ENCODE measurements at places on chromosomes 2 and 18.
A peak's percentile ranks its signal among the peaks of the same experiment; 100 is the strongest.

GRCh38 chr2:157124731-157125130, 132.8 kb upstream of the GALNT5 start:
- peak; percentile 21 for DNase-seq

- no peak for DNase-seq
These were observed 63.5 kb downstream of the ARHGAP15 start for GRCh38 chr2:143192716-143193115.

- no peak for DNase-seq
These were observed 70.7 kb downstream of the CDC42EP3 start for GRCh38 chr2:37600735-37601134.

- no peak for DNase-seq
These were observed 9.1 kb downstream of the EPG5 start for GRCh38 chr18:45958027-45958426.

DNA sequence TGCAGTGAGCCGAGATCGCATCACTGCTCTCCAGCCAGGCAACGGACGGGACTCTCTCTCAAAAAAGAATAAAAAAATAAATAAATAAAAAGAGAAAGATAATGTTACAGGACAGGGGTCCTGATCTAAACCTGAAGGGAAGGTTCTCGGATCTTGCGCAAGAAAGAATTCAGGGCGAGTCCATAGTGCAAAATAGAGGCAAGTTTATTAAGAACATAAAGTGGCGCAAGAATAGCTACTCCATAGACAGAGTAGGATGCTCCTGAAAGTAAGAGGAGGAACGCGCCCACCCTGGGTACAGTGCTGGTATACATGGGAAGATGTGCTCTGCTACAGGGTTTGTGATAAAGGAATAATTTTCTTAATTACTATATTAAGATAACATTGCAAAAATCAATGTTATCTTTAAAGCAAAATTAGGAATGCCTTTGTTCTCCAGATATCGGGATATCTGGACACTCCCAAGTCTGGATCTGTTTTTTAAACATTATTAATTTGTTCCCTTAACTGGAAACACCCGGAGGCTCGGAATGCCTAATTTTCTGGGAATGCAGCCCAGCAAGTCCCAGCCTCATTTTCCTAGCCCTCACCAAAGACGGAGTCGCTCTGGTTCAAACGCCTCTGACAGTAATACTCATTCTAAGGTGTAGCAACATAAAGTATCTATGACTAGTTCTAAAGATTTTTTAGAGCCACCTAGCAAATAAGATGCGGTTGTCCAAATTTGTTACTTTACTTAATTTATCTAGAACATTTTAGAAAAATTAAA, 38.8 kb downstream of the ACSL3 start:
- DNase-seq = no peak

DNA sequence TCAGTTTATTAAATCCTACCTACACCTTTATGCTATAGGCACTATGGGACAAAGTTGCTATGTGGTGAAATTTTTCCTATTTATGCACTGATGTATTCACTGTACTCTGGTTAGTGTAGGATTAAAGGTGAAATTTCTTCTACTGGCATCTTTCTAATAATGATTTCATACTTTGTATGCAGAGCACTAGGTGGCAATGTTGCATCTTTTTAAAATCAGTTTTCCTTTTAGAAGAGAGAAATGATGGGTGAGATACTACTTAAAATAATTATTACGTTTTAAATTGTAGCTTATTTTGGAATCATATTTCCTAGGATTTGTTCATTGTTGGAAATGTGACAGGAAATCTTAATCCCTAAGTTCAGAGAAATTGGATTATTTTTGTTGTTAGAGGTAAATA, 150.9 kb downstream of the CD8B2 start:
- DNase-seq = peak; percentile 28

- DNase-seq = no peak
These were observed 130.5 kb upstream of the ITGA4 start for GRCh38 chr2:181326661-181327060.

- peak; percentile 23 for DNase-seq
These were observed 941.1 kb upstream of the FANCL start for GRCh38 chr2:59182249-59182648.

GRCh38 chr2:150477347-150477746, 10.1 kb downstream of the RND3 start:
- DNase-seq = no peak

GRCh38 chr2:33791625-33792024, 192.5 kb upstream of the FAM98A start:
- DNase-seq = peak; percentile 83

GRCh38 chr2:38448692-38449410, 71.8 kb upstream of the ATL2 start:
- no peak for DNase-seq

- no peak for DNase-seq
These were observed 23.1 kb upstream of the TXNDC2 start for GRCh38 chr18:9862686-9863085.

DNA sequence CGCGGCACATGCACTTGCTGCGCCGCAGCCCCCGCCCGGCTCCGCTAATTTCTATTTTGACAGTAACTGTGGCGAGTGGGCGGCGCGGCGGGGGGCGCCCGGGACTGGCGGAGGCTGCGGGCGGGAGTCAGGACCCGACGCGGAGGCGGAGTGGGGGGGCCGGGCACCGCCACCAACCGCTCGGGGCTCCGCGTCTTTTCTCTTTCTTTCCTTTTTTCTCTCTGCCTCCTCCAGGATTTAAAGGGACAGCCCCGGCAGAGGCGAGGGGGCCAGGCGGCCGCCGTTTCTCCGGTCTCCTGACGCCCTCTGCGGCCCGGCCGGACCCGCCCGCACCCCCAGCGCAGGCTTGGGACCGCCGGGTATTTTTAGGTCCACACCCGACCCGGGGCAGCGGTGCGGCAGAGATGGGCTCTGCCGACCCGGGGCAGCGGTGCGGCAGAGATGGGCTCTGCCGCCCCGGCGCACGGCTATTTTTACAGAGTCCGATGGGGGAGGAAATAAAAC, 460 bp upstream of the ZBTB7C start:
- DNase-seq = no peak

DNA sequence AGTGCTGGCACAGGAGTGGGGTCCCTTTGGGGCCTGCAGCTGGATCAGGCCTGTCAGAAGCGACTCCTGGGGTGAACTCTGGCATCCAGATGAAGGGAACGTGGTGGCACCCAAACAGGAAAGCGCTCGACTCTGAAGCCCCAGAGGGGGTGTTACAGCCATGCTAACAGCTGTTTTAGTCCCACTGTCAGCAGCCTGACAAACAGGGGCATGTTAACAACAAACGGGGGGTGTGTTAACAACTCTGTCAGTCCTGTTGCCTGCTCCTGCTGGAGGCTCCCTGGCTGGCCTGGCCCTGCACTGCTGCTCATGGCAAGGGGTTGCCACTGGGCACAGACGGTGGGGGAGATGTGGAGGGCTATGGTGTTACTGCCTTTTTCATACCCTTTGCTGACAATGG, 2.6 kb upstream of the RNU2-63P start:
- DNase-seq = no peak

DNA sequence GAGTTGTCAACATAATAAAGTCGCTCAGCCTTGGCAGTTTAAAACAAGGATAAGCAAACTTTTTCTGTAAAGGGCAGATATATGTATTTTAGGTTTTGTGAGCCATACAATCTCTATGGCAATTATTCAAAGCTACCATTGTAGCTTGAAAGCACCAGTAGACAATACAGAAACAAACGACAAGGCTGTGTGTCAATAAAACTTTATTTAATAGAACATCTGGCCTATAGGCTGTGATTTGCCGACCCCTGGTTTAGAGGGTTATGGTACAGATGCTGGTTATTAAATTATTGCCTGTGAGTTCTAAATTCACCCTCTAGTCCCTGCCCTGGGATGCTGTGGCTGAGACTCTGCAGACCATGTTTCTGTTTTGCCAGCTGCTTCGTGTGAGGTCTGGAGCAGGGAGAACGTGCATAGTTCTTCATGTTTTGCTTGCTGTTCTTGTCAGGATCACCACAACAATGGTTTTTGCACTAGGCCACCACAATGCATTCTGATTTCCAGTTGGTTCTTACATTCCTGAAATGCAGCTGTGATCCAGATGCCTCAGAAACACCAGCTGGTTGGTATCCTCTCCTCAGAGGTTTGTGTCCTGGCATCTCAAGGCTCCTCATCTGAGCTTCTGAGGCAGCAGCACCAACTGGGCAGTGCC, 46.6 kb downstream of the ICOS start:
- no peak for DNase-seq

GRCh38 chr2:100703213-100703612, 116.7 kb upstream of the NPAS2 start:
- DNase-seq = peak; percentile 44

DNA sequence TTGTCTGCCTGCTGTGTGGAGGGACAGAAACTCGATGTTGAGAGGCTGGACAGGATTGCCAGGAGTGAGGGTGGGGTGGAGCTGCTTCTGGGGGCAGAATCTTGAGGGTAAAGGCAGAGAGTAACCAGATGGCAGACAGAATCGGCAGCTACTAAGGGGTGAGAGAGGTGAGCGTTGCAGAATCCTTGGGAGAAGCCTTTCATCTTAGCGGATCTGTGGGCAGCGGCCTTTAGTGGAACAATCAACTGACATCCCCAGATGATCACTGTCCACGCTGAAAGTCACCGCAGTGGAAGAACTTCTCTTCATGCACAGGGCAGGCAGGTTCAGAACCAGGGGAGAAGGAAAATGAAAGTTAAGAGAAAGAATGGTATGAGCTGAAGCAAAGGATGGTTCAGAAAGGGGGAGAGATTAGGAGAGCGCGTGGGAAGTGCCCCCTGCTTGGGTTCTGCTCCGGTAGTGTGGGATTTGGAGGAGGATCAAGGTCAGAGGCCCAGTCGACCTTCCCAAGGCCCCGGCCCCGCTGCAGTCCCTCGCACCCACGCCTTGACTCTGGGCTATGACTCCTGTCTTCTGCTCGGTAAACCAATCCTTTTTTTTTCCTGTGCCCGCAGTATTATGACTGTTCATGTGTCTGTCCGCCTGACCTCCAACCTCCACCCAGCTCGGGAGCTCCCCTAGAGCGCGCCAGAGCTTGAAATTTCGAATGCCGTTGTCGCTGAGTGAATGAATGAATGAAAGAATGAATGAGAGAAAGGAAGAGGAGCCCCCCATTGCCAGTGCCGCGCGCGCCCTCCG, 584 bp downstream of the BOLA3 start:
- peak; percentile 55 for DNase-seq

DNA sequence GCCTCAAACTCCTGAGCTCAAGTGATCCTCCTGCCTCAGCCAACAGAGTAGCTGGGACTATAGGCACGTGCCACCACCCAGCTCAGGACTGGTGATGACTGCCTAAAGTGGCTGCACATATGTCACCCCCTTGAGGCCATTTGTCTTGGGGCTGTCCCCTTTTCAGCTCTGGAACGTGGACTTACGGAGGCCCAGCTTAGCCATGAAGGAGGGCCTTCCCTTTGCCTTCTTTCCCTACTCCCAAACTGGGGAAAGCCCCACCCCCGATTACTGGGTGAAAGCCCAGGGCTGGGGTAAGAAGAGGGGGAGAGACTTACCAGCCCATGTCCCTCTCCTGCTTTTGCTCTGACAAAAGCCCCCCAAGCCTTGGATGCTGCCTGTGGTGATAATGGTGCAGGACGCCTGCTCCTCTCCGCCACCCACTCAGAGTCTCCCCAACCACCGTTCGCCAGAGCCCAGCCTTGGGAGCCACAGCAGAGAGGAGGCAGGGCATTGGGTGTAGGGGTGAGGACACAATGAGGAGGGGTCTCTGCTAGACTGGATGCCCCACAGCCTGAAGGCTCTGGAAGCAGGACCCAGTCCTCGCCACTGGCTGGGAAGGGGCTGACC, 2.5 kb upstream of the DUSP2 start:
- DNase-seq = no peak

DNA sequence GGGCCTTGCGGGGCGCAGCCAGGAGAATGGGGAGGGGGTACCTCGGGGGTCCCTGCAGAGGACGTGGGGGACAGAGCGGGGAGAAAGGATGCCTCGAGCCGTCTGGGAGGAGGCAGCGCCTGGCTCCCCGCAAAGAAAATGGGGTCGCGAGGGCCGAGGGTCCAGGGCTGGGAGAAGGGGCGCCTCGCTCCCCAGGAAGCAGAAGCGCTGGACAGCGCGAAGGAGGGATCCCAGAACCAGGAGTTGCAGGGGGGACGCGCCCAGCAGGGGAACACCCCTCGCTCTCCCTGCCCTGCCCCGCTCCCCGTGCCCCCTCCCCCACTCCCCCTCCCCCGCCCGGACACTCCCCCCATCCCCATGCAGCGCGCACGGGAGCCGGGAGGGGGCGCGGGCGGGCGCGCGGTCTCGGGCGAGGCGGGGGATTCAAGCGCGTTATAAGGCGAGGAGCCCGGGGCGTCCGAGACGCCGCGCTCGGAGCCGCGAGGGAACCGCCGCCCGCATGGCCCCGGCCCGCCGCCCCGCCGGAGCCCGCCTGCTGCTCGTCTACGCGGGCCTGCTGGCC, at the start of gene ERFE:
Gene ERFE, plus strand, starts transcription at position 462 of the 562 bp plus-strand sequence. Its CDS starts 38 bp downstream, at position 500.
- no peak for DNase-seq

DNA sequence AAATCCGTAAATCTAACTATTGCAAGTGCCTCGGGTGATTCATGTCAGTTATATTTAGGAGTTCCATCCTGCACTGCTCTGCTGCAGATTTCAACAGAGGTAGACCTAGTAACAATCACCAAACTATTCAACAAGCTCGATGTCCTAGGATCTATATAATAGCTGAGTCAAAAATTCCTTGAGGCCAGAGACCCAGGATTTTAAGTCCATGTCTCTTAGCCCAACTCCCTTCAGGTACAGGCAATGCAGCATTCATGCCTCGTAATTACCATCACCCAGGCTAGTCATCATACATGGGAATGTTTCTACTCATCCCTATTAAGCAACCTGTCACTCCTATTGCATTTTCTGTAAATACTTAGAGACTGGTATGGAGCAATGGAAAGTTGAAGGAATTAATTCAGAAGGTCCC, 729 bp downstream of the TM4SF20 start:
- DNase-seq = peak; percentile 77

DNA sequence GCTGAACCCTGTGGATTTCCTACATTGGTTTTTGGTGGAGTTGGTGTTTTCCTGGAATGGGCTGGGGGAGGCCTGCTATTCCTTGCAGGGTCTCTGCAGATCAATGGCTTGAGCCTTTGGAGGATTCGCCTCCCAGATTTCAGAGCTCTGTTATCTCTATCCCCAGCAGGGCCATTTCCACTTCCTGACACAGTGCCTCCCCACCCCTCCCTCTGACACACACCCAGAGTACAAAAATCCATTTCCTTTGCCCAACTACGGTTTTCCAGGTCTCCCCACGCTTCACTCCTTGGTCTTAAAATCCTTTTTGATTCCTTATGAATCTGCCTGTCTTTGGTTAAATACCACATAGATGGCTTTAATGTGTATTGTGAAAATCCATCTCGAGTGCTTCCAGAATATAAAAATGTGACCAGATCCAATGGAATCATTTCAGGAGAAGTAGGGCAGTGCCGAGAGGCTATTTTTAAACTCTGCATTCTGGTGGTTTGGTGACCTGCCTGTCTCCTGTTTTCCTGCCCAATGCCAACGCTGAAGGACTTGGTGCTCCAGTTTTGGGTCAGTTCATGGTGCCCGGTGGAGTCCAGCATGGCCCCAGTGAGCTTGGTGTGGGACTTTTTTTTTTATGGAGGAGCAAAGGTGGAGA, 60.9 kb downstream of the ARL4C start:
- no peak for DNase-seq

GRCh38 chr2:146295080-146295670, 1549.7 kb upstream of the ACVR2A start:
- DNase-seq = no peak
